ENCODE measurements at places on chromosomes 3 and 15.

DNA sequence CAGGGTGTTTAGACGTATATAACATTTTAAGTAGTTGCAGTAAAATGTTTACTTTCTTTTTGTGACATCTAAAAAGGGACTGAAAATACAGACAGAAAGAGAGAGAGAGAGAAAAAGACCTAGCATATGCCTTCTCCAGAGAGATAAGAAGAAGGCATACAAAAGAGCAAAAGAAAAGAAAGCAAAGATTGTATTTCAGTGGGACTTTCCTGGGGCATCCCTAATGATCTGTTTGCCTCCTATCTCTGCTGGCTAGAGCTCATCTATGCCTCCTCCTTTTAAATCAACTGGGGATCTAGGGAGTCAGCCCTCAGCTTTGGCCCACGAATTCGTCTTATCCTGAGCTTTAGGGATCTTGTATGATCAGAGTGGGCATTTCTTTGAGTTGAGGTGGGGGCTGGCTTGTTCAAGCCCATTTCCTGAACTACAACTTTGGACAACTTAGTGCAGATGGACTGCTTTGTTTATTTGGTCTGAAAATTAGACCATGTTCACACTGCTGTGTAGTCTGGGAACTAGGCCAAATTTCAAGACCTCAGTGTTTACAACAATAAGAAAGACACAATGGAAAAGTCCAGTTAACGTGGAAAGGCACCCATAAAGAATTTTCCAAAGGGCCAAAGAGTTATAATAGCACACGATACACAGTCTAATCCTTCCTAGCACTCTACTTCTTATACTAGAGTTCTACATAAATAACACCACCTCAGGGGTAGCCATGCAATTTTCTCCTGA lies 61.0 kb downstream of the ATP8B4 start:
- DNase-seq: no peak

DNA sequence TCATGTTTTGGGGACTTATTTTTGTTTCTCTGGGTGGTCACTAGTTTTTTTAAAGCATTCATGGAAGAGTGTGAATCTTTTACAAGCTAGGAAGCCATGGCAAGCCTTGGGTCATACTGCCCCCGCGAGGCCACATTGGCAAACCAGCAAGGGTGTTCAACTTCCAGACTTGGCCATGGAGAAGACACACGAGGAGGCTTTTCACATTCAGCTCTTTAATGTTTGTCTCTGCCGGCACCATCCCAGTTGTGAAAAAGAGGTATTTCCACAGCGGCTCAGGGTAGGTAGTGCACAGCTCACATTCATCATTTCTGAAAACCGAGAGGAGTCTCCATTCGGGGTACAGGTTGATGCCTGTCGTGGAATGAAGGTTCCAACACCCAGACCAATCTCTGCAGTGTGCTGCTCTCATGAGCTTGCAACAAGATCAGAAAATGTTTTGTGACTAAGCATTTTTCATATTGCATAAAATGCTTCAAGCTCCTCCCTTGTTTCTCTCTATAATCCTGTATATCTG lies 7.7 kb downstream of the CCR5 start:
- DNase-seq: peak; percentile 75

- peak; percentile 95 for DNase-seq
Measured at GRCh38 chr3:136196064-136196400, at the start of gene MSL2. Gene MSL2 (minus strand): TSS chr3:136196335. CDS start chr3:136195113, 1,222 bp downstream.

DNA sequence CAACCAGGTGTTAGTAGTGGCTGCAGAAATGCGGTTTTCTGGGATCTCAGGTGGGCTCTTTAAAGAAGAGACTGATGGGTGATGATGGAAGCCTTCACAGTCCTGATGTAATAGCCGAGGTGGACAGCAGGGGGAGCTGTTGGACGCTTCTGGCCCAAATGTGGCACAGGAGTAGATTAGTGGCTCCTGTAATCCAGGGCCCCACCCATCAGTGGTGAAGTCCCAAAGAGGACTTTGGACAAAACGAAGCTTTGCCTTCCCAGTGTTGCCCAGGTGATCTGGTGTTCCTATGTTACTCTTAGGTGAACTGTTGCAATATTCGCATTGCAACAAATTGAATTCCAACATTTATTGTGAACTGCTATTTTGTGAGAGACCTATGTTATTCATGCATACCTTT lies 31.8 kb upstream of the MYZAP start:
- peak; percentile 60 for DNase-seq

DNA sequence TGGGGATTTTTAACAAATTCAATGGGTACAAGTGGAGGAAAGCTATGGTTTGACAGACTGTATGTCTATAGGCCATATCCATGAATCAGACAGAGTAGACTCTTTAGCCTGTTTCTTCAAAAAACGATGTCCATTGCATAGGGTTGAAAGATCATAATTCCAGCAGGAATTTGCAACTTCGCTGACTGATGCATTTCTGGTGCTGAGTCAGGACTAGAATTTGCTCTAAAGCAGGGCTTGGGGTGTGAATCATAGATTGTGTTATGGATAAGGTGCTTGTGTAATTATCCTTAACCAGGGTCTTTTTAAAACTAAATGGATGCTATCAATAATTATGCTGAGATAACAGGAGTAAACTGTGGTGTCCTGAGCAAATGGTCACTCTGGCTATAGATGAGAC lies 200.4 kb upstream of the TBC1D5 start:
- no peak for DNase-seq

DNA sequence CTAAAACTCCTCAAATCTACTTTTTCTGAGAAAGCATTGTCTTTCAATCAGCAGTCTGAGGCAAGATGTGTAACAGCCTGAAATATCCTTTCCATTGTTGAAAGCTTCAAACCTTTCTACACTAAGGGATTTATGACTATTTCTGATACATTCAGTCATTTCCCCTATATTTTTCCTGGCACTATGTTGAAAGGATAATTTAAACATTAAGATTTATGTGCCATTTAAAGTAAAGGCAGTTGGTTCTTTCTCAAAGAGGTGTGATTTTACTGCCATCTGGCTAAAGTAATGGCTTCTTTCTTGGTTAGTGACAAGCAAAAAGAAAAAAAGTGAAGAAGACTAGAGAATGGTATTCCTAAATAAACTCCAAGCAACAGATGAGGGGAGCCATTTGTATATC lies 249.6 kb upstream of the COL8A1 start:
- DNase-seq: no peak

- no peak for DNase-seq
Measured at GRCh38 chr3:24199775-24200247, 254.7 kb downstream of the NR1D2 start.

DNA sequence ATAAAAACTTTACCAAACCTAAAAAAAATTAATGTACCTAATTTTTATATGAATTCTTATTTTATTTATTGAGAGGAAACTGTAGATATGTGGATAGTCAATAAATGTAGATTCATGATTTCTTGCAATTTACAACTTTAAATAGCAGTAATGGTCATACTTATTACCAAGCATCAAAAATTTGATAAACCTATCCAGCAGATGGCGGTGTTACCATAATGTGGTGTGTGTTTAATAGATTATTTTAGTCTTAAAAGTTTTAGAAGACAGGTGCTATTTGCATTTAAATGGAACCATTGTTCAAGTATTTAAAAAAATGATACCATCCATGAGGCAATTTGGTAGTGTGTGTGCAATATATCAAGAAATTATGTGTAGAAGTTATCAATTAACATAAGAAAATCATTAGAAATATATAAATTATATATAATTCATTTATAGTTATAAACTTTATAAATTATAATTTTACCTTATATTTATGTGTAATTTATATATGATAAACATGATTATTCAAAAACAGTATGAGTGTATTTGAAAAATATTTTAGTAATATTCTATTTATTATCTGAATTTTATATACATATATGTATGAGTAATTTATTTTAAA lies 176.0 kb upstream of the BCHE start:
- no peak for DNase-seq

DNA sequence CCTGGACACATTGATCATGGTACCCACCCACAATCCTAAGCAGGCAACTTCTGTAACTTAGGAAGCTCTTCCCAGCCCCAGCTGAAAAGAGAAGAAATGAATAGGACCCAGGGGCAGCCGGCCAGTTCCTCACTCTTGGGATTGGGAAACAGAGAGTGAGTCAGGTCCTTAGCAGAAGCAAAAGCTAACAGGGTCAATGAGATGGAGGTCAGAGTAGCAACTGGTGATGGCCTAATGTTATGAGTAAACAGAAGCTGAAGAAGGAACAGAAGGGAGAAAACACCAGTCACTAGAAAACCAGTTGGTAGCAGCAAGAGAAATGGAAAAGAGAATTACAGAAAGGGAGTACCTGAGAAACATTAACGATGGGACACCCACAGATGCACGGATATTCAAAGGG lies 20.0 kb downstream of the RIOX2 start:
- DNase-seq: no peak

DNA sequence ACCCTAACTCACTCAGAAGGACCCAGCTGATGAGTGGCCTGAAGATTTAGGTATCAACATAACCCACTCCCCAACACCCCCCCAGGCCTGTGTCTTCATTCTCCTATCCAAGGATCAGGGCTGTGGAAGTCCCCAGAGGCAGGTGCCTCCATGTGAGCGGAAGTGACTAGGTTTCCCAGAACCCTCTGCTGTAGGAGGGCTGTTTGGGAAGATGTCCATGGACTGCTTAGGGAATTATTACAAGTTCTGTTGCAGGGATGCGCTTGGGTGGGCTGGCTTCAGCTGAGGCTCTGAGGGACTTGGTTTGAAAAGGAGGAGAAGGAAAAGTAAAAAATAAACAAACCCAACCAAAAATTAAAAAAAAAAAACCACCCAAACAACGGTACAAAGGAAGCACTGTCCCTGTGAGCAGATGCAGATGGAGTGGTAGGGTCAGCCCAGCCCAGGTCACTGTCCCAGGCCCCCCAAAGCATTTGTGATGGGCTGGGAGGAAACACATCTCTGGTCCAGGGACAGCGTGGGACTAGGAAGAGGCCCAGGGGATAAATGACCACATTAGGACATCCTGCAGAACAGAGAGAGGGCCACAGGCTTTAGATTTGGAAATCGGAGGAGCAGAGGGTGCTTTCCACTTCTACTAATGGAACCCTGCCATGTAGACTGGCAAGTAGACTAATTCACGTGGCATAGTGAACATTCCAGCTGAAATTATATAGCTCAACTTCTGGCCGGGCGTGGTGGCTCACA lies 12.2 kb upstream of the APOD start:
- no peak for DNase-seq

DNA sequence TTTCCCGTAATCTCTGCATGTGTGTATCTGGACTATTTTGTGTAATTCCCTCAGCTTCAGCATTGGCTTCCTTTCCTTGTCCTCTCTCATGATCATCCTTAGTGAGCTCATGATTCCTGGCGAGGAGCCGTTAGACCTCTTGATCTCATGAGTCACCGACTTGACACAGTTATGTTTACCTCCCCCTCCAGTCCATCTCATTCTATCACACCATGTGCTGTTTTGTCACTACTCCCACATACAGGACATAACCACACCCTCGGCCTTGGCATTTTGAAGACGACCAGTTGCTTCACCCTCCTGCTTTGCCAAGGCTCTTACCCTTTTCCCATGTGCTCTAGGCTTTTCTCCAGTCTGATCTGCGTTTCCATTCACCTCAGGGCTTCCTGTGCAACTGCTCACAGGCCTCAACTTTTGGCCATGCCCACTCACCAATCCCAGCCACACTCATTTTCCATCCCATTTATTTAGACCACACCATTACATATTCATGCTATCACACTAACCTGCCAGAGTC lies 41.5 kb downstream of the CP start:
- peak; percentile 85 for DNase-seq

GRCh38 chr15:39781147-39781966 lies 1.3 kb downstream of the FSIP1 start:
- no peak for DNase-seq

DNA sequence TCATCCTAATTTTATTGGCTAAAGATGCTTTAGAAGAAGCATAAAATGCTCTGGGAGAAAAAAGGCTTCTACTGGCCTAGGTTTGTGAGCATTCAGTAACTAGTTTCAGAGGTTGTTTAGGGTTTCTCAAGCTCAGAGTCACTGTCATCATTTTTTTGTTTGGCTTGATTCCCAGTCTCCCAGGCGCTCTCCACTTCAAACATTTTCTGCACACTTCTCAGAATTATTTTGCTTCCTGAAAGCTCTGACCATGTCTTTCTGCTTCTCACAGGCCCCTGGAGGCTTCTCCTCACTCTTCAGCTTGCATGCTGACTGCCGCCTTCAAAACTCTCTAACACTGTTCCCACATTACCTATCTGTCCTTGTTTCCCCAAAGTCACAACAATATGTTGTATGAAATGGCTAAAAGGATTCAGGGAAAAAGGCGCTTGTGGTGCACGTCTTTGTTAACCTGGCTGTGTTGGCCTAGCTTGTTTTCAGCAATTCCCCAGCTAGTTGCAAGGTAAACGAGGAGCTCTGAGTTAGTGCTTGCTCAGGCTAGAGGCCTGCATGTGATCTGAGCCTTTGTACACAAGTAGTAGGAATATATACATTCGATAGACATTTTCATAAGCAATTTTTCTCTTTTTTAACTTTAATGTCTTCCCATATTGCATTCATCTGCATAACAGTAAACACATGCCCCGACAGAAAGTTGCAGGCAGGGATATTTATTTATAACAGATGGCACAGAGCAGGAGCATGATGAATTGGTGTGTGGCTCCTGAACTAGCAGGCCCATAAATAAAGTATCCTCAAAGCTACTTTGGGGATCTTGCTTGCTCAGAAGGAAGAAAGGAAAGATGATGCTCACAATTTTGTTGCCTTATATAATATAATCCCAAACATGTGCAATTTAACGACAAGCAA lies 129.2 kb upstream of the DPH6 start:
- DNase-seq: no peak

DNA sequence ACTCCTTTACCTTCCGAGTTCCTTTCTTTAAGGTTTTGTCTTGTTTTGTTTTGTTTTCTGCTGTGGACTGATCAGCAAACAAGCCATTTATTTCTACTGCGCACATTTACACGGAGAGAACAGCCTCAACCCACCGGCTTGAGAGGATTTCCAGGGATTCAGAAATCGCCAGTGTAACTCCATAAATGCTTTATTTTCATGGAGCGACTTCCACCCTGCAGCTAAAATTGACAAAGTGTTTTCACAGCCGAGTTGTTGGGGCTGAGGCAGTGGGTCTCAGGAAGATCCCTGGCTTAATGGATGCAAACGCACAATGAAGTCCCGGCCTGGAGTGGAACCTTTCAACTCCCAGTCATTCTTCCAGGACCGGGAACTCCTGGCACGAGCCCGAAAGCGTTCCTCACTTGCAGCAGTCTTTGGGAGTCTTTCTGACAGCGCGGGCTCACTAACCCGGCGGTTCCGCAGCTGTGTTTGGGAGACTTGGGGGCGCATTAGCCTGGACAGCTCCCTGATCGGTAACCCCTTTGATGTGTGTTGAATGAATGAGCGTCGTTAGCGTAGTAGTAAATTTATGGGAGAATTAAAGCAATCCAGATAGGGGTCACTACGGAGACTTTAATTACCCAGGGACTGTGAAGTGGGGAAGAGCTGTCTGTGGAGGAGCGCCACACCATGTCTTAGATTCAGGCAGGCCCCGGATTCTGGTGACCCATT lies 785 bp upstream of the MYRIP start:
- DNase-seq: peak; percentile 16

- no peak for DNase-seq
Measured at GRCh38 chr15:29142129-29142747, 127.4 kb downstream of the NSMCE3 start.

DNA sequence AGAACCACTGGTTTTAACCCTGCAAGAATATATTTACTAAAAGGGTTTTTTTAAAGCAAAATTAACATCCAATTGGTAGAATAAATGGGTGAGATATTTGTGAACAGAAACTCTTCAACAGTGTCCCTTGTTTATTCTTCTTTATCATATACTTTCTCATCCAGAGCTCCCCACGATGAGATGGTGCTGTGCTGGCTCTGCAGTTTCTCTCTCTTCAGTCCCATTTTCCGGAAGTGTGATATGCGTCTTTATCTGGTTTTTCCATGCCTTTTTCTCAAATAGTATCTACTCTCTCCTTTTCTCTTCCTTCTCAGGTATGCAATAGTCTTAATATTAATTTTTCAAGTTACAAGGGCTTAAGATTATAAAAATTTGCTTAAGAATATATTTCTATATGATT lies 1.5 kb downstream of the EAF2 start:
- no peak for DNase-seq

Measured in left lung (tissue), 14 donors.